Gastroesophageal sphincter (tissue), 4 donors: ENCODE measurements at places on chromosomes 5 and 9.
A peak's percentile ranks its signal among the peaks of the same experiment; 100 is the strongest.

GRCh38 chr9:134861595-134862334 is 18.8 kb upstream of the FCN2 start:
- peaks cover 16% of the 10 kb centered on the region for H3K27me3 ChIP-seq
- ATAC-seq = no peak
- H3K4me1 ChIP-seq = peaks cover 21% of the 10 kb centered on the region
- no peak overlapping the region for H3K27ac ChIP-seq

- no peak overlapping the region for H3K27ac ChIP-seq
- H3K4me3 ChIP-seq = no peak overlapping the region
- ATAC-seq = no peak
- H3K27me3 ChIP-seq = no peaks in the 10 kb centered on the region
- no peaks in the 10 kb centered on the region for H3K36me3 ChIP-seq
- no peaks in the 10 kb centered on the region for H3K4me1 ChIP-seq
These were observed 1.3 kb upstream of the IL3 start for GRCh38 chr5:132059043-132059695.

- H3K36me3 ChIP-seq = no peaks in the 10 kb centered on the region
- no peak for ATAC-seq
- H3K27me3 ChIP-seq = no peaks in the 10 kb centered on the region
- no peaks in the 10 kb centered on the region for H3K4me1 ChIP-seq
- no peak overlapping the region for H3K27ac ChIP-seq
- no peak overlapping the region for H3K4me3 ChIP-seq
These were observed 2212.2 kb upstream of the ACO1 start for GRCh38 chr9:30172206-30172605.

GRCh38 chr9:82549174-82549821 is 513.6 kb downstream of the RASEF start:
- H3K4me3 ChIP-seq = no peak overlapping the region
- H3K27me3 ChIP-seq = no peaks in the 10 kb centered on the region
- ATAC-seq = no peak
- no peaks in the 10 kb centered on the region for H3K4me1 ChIP-seq
- no peak overlapping the region for H3K27ac ChIP-seq
- H3K36me3 ChIP-seq = no peaks in the 10 kb centered on the region

DNA sequence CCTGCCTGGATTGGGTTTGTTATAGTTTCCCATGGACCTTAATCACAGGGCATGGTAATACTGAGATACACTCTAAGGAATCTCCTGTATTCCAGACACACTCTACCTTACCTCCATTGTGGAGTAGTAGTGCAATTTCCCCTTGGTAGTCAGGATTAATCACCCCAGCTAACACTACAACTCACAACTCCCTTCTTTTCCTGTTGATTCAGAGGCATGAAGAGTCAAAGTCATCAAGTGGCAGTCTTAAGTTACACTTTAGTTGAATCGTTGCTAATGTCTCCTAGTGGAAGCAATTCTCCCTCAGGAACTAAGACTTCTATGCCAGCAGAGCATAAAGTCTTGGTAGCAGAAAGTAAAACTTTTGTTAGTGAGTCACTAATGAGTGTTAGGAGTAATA is 122.7 kb upstream of the APC start:
- H3K27ac ChIP-seq = no peak overlapping the region
- H3K4me3 ChIP-seq = no peak overlapping the region
- ATAC-seq = no peak
- H3K4me1 ChIP-seq = no peaks in the 10 kb centered on the region
- H3K36me3 ChIP-seq = no peaks in the 10 kb centered on the region

DNA sequence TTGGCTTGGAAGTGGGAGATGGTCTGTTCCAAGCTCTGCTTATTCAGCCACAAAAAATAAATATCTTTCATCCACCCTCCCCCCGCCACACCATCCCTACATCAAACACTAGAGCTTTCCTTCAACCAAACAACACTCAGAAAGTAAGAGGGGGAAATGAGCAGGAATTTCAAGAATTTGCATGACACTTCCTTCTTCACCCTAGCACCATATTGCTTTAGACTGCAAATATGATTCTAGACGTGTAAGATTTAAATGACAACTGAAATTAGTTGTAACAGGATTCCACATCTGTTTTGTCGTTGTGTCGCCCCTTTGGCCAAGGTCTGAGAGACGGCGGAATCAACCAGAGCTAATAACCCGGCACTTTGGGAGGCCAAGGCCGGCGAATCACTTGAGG is 88.5 kb downstream of the NDFIP1 start:
- H3K4me3 ChIP-seq = no peak overlapping the region
- H3K27me3 ChIP-seq = no peaks in the 10 kb centered on the region
- no peaks in the 10 kb centered on the region for H3K36me3 ChIP-seq
- no peak overlapping the region for H3K27ac ChIP-seq

DNA sequence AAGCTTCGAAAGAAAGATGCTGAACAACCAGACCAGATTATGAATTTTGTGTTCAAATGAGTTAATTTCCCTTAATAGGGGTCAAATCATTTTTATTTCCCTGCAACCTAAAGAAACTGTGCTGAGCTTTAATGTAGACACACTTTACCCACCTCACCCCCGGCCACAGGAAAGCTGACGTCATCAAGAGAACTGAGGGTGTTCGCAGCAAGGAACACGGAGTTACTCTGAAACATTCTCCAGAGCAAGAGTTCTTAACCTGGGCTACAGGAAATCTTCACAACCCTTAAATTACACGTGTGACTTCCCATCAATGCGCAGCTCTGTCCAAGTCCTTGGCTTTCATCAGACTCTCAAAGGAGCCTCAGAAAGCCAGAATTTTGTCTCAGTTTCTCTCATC is 116.3 kb downstream of the COL23A1 start:
- H3K4me1 ChIP-seq = no peaks in the 10 kb centered on the region
- no peak overlapping the region for H3K4me3 ChIP-seq
- no peaks in the 10 kb centered on the region for H3K36me3 ChIP-seq

DNA sequence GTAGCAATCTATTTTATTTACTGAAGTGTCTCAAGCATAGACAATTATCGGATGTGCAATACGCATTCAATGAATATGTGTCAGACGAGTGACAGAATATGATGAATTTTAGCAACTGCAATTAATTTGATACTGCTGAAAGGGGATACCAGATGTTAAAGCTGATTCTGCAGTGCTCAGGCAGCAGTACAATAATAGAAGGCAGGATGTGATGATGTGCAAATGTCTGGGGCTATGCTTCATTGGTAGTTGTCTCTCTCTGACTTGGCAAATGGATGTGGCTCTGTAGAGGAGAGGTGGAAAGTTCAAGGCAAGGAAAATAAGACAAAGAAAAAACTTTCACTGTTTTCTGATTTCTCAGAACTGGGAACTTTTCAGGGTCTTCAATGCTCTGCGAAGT is 721.2 kb downstream of the CDH18 start:
- no peaks in the 10 kb centered on the region for H3K4me1 ChIP-seq
- no peak for ATAC-seq
- no peaks in the 10 kb centered on the region for H3K36me3 ChIP-seq
- no peak overlapping the region for H3K27ac ChIP-seq
- H3K27me3 ChIP-seq = no peaks in the 10 kb centered on the region

DNA sequence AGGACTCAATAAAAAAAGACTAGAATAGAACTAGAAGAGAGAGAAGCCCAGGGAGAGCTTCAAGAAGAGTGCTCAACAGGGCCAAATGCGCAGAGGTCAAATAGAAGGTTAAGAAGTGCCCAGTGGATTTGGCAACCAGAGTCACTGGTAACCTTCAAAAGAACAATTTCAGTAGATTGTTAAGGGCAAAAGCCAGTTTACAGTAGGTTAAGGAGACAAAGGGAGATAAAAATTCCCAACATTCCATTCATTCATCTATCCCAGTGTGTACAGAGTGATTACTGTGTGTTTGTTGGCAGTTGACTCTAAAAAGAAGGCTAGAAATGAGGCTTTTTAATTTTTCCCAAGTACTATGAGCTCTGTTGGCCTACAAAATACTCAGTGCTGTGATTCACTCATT is 69.4 kb downstream of the RIGI start:
- H3K36me3 ChIP-seq = peaks cover 76% of the 10 kb centered on the region
- H3K27ac ChIP-seq = no peak overlapping the region
- ATAC-seq = no peak

DNA sequence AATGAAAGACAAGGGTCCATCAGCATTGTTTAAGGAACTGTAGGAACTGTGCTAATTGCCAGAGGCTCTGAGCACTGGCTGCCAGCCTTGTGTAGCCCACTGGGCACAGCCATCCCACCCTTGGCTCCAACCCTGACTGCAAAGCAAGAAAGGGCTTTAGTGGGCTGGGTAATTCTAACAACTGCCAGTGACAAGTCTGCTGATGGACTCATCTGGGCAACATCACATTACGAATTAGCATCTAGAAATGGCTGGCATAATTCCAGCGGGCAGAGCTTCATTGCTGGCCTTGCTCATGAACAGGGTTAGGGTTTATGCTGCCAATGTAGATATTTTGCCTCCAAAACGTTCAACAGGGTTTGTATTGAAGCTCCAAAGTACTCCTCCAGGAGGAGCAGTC is 326.9 kb downstream of the ARHGEF28 start:
- no peaks in the 10 kb centered on the region for H3K27me3 ChIP-seq
- no peaks in the 10 kb centered on the region for H3K36me3 ChIP-seq
- H3K27ac ChIP-seq = no peak overlapping the region
- H3K4me3 ChIP-seq = no peak overlapping the region
- no peaks in the 10 kb centered on the region for H3K4me1 ChIP-seq

- H3K27me3 ChIP-seq = no peaks in the 10 kb centered on the region
- no peaks in the 10 kb centered on the region for H3K4me1 ChIP-seq
- H3K4me3 ChIP-seq = no peak overlapping the region
- H3K36me3 ChIP-seq = no peaks in the 10 kb centered on the region
- peak overlapping the region; percentile 22 for H3K27ac ChIP-seq
These were observed 16.2 kb downstream of the PCDH12 start for GRCh38 chr5:141941779-141942178.

DNA sequence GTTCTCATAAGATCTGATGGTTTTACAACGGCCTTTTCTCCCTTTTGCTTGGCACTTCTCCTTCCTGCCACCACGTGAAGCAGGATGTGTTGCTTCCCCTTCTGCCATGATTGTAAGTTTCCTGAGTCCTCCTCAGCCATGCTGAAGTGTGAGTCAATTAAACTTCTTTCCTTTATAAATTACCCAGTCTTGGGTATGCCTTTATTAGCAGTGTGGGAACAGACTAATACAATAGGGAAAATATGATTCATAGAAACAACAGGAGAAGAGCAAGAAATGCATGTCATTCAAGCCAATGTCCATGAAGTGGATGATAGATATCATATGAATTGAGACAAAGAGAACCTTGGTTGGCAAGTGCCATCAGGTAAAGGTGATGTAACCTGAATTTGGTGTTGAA is 128.3 kb upstream of the HAPLN1 start:
- no peaks in the 10 kb centered on the region for H3K27me3 ChIP-seq
- no peak for ATAC-seq
- H3K36me3 ChIP-seq = no peaks in the 10 kb centered on the region
- H3K27ac ChIP-seq = no peak overlapping the region
- no peaks in the 10 kb centered on the region for H3K4me1 ChIP-seq
